A549 (cell line): ENCODE measurements at places on chromosomes 3 and 15.
A peak's percentile ranks its signal among the peaks of the same experiment; 100 is the strongest.

- no peak for DNase-seq
Observed at GRCh38 chr3:179750720-179751328, 98.0 kb downstream of the USP13 start.

DNA sequence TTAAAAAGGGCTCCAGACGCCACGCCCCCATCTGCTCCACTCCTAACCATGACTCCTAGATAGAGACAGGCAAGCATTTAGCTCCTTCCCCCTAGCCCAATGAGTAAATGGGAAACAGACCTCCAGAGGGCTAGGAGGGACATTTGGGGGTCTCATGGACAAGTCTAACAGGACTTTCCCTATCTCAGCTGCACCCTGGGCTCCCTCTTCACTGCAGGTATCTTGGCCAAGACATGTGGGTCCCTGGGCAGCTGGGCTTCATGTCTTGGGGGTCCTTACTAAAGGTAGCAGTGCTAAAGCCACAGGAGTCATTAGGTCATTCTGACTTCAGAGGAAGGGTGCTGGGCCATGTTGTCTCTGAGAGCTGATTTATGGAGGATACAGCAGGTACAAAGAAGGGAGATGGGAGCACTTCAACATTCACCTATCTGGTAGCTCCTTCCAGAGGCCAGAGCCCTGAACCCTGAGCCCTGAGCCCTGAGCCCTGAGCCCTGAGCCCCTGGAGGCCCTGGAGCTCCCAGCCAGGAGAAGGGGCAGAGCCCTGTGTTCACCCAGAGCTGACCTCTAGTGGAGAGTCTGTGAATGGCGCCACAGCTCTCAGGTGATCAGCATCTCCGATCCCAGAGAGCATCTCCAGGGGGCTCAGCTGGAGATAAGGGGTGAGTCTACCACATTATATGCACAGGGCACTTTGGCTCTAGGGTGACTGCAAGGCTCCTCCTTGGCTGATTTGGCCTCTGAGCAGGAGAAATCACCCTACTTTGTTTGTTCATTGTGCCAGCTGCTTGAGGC is 40.1 kb upstream of the EPHB1 start:
- peak; percentile 19 for DNase-seq

DNA sequence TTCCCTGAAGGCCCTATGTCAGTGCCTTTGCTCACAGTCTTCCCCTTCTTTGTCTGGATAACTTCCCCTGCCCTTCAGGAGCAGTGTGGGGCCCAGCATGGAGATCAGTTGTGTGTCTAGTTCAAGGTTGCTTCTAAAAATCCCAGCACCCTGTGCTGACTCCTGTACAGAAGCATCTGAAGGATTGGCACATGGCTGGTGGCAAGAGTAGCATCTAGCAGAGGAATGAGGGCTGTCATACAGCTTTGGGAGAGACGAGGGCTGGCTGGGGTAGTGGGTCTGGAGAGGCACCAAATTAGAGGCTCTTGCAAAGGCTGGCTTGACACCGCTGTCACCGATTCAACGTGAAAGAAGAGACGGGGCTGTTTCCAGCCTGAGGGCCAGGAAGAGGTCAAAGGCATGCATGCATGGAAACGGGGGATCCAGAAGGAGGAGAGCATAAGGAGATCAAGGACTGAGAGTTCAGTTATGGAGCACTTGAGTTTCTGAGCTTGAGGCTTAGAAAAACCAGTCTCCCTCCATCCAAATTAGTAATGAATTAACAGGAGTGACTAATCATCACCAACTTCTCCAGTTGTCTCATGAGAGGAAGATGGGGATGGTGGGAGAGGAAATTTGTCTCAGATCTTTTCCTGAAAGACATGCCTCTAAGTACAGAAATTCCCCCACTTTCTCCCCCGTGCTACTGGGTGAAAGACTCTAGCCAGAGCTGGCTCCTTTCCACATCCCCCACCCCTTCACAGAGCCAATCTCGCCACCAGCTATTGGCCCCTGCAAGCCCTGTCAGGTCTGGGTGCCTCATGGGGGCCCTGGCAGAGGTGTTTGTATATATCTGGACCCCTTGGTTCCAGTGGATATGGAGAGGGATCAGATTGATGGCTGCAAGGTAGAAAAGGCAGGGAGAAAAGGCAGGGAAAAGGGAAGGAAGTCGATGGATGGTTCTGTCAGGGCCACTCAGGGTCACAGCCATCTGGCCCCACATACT is 45.9 kb downstream of the SLCO2A1 start:
- no peak for DNase-seq

DNA sequence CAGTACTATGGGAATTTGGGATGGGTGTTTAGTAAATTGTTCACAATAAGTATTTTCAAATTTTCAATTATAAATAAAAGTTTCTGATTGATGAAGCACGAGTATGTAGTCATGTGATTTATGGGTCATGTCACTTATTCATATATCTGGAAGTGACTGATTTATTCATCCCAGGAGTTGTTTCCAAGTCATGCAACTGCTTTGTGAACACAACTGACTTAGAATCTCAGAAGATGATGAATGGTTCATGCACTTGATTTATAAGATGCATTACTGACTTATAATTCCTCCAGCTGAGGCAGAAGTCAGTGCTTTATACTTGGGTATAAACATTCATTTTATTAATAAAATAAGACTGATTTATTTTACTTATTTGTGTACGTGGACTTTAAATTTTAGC is 137.8 kb upstream of the CBLB start:
- DNase-seq, result no peak

- no peak for DNase-seq
Observed at GRCh38 chr15:78775472-78775871, 35.8 kb downstream of the ADAMTS7 start.

GRCh38 chr3:149448331-149448831 is 26.1 kb upstream of the TM4SF4 start:
- no peak for DNase-seq

- DNase-seq, result no peak
Observed at GRCh38 chr3:42745776-42746454, 27.1 kb downstream of the CCDC13 start.

GRCh38 chr15:52115598-52116427 is 3.2 kb upstream of the BCL2L10 start:
- DNase-seq, result no peak

- DNase-seq, result no peak
Observed at GRCh38 chr3:188343894-188344293, 189.9 kb downstream of the LPP start.

GRCh38 chr3:126540951-126541627 is 17.1 kb downstream of the CHST13 start:
- no peak for DNase-seq

DNA sequence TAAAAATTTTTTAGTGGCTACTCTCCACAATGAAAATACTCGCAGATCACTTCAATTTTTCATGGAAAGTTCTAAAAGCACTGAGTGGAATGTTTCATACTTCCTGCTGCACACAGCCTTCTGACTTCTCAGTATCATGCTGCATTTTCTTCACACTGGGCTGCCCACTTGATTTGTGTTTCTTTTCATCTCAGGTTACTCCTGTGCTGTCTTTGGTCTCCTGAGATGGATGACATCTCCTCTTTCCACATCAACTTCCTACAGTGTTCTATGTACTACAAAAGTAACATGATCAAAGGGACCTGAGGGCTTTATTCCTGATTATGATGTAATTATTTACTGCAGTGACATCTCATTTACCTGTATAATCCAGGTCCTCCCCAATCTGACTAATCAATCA is 927.7 kb downstream of the ROBO2 start:
- DNase-seq, result no peak

DNA sequence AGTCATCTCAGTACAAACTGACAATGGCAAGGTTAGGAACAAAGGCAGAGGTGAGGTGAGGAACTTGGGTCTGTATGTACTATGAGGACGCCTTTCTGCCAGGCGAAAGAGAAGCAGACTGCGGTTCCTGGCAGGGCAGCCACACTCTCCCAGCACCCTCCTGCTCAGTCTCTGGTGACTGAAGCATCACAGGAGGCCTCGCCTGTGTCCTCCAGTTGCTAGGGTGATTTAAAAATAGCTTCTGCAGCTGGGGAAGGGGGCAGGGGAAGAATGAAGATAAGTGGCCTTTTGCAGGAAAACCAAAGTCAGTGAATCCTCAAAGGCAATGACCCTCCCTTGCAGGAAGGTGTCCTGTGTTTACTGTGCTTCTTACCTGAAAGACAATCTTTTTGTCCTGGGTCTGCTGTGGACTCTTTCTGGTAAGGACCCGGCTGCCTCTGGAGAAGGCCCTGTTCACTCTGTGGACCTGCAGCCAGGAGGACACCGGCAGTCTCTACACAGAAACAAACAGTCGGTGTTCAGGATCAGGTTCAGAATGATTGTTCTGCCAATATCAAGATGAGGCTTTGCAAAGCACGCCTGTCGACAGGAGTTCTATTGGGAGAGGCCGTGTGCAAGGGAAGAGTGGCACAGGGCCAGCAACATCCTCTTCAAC is 65.7 kb upstream of the DGKG start:
- DNase-seq, result no peak

- no peak for DNase-seq
Observed at GRCh38 chr15:34065261-34065660, 26.3 kb upstream of the AVEN start.

DNA sequence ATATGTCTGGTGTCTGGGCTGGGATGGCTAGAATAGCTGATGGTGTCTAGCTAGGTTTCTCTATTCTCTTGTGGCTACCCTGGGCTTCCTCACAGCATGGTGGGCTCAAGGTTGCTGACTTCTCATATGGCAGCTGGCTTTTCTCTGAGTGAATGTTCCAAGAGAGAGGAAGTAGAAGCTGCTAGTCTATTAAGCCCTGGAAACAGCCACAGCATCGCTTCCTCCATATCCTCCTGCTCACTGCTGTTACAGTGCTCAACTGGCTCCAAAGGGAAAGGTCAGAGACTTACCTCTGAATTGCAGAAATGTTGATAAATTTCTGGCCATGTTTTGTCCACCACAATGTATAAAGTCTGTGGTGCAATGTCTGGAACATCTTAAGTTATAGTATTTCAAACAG is 299.9 kb upstream of the ADAMTS9 start:
- DNase-seq, result no peak

DNA sequence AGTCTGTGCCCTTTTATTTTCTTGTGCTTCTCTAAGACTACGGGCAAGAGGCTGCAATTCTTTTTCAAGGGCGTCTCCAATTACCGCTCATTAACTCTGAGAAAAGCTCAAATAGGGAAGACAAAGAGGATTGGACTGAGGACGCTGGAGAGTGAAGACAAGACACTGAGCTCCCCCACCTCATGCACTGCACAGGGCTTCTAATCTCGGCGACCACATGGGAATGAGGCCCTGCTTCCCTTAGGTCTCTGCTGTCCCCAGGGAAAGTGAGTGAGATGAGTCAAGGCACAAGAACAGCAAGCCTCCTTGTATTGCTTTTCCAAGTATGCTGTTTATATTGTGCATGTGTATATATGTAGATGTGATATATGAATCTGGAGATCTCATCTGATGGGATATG is 392.2 kb upstream of the CFAP20DC start:
- no peak for DNase-seq

GRCh38 chr3:46742992-46743585 is 25.4 kb upstream of the PRSS50 start:
- DNase-seq, result no peak

- DNase-seq, result peak; percentile 77
Observed at GRCh38 chr3:24773798-24774197, 279.1 kb upstream of the THRB start.
